ENCODE measurements at places on chromosomes 3 and 15. TPM values are rescaled to one million over a fixed set of nuclear protein-coding genes. Genes with fewer than 3 reads are reported as not detected.

DNA sequence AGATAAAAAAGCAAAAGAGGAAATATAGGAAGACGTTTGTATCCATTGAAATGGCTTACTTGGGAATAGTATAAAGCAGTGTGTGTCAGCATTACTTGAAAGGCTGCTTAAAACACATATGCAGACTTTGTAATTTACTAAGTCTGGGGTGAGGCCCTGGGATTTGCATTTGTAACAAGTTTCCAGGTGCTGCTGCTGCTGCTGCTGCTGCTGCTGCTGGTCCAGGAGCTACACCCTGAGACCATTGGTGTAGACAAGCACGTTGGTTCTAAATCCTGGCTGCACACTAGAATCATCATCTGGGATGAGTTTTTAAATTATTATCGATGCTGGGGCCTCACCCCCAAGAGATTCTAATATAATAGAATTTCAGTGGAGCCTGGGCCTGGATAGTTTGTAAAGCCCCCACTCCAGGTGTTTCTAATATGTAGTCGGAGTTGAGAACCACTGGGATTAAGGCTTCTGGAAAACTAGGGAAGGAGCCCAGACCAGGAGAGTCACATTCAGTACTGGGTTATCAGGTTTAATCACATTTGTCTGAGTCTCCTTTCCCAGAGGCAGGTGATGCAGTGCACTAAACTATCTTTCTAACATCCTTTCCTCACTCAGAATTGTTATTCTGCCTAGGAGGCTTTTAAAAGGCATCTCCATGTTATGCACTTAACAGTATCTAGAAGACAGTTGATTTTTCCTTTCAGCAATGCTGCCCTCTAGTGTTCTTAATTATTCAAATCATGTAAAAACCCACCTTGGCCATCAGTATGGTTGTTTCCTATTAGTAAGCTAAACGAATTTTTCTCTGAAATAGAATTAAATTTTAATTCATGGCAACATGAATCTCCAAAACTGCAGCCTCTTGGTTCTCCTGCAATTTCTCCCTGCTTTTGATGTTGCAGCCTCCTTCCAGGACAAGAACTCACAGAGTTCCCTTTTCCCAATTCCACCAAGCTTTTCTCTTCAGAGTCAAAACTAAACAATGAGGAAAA, 45.4 kb downstream of the SSR3 start:
- no peak for DNase-seq

- DNase-seq, result no peak
These were observed 168.5 kb downstream of the TCF12 start for GRCh38 chr15:57086857-57087427.

DNA sequence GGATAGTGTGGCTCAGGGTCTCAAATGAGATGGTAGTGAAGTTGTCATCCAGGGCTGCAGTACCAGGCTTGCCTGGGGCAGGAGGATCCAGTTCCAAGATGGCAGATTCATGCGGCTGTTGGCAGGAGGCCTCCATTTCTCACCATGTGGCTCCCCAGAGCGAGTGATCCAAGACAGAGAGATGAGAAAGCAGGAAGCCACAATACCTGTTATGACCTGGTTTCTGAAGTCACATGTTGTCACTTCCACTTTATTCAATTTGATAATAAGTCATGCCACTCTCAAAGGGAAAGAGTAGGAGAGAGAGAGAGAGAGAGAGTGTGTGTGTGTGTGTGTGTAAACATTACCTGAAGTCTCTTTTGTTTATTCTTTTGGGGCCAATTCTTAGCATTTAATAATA, 30.1 kb downstream of the TMOD2 start:
- no peak for DNase-seq

DNA sequence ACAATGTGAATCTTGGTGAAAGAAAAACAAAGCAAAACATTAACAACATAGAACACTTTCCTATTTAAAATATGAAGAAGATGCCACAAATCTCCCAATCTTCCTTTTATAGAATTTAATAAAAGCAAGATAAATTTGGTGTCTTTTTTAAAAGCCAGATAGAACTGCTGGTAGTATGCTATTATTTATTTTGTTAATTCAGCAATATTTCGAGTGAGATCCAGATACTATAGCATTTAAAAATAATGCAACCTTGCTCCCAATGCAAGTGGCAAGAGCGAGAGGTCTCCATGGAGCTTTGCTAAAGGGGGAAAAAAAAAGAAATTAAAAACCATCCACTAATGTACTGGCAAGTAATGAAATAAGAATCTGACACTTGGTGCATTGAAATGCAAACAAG, 121.8 kb downstream of the IL20RB start:
- DNase-seq, result no peak

Gene CLDN16
- not detected for total RNA-seq

Gene EFL1
- total RNA-seq, result 11.2 TPM

Gene GOLGA8R
- 6.2 TPM for total RNA-seq

Gene KCNAB1
- total RNA-seq, result 5.3 TPM

Gene RTP3
- total RNA-seq, result not detected

Data from body of pancreas (tissue), 4 donors.